ENCODE measurements at places on chromosomes 12 and 14.

DNA sequence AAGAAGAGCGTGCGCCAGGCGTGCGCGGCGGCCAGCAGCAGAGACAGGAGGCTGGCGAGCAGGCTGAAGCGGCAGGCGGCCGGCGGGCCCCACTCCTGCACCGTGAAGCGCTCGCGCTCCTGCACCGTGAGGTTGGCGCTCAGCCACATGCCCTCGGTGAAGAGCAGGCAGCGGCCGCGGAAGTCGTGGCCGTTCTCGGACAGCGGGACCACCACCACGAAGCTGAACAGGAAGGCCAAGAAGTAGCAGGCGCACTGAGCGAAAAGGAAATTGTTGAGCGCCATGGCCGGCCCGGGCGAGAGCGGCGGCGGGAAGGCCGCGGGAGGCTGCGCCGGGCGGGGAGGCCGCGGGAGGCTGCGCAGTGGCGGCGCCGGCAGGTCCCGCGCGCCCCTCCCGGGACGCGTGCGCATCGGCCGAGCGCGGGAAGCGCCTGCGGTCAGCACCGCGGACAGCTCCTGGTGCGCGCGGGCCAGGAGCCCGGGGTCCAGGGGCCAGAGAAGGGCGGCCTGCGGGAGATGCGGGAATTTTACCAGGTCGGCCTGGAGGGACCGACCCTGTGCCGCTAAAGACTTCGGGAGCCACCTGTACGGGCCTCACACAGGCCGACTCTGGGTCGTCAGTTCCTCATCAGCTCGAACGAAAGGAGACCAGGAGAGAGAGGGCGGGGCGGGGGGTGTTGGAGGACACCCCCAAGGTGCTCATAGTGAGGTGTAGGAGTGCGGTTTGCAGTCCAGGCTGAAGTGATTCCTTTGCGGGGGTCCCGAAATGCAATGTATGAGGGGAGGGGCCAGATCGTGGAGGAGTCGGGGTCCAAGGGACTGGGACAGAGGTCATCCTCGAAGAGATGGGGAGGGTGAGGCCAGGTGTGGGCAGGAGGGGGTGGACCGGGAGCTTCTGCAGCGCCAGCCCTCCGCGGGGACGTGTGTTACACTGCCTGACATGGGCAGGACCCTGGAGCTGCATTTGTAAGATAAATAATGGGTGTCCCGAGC lies at the start of gene TMEM179:
Gene TMEM179 (minus strand): TSS at position 315 of the 992 bp plus-strand sequence. CDS start 31 bp downstream, at position 284.
- DNase-seq, result peak; percentile 82
- H3K27me3 ChIP-seq, result peaks cover 83% of the 10 kb centered on the region
- H3K4me3 ChIP-seq, result peak within 1 kb of the TSS; percentile 64
- H3K4me1 ChIP-seq, result peaks cover 5% of the 10 kb centered on the region

GRCh38 chr14:75401361-75401760 lies 26.5 kb upstream of the JDP2 start:
- no peaks in the 10 kb centered on the region for H3K36me3 ChIP-seq
- H3K27ac ChIP-seq, result peak overlapping the region; percentile 61
- no peaks in the 10 kb centered on the region for H3K27me3 ChIP-seq
- no peak for DNase-seq
- peaks cover 30% of the 10 kb centered on the region for H3K4me1 ChIP-seq

GRCh38 chr12:29957835-29958234 lies 174.1 kb upstream of the TMTC1 start:
- no peak for DNase-seq
- H3K27me3 ChIP-seq, result peaks cover 5% of the 10 kb centered on the region
- no peaks in the 10 kb centered on the region for H3K4me1 ChIP-seq
- H3K4me3 ChIP-seq, result no peak overlapping the region

- peaks cover 13% of the 10 kb centered on the region for H3K4me1 ChIP-seq
- no peaks in the 10 kb centered on the region for H3K27me3 ChIP-seq
- no peak overlapping the region for H3K27ac ChIP-seq
- H3K36me3 ChIP-seq, result peaks cover 47% of the 10 kb centered on the region
These were observed 35.5 kb upstream of the ATF1 start for GRCh38 chr12:50728417-50728816.

- H3K27me3 ChIP-seq, result no peaks in the 10 kb centered on the region
- no peak overlapping the region for H3K4me3 ChIP-seq
- H3K36me3 ChIP-seq, result no peaks in the 10 kb centered on the region
- DNase-seq, result no peak
These were observed 35.8 kb downstream of the CDKL1 start for GRCh38 chr14:50360851-50361250.

- peaks cover 4% of the 10 kb centered on the region for H3K36me3 ChIP-seq
- H3K27me3 ChIP-seq, result no peaks in the 10 kb centered on the region
- H3K27ac ChIP-seq, result no peak overlapping the region
These were observed 293.5 kb upstream of the DIO2 start for GRCh38 chr14:80504781-80505180.

GRCh38 chr12:114668151-114668885 lies 15.7 kb downstream of the TBX3 start:
- no peaks in the 10 kb centered on the region for H3K27me3 ChIP-seq
- peaks cover 25% of the 10 kb centered on the region for H3K36me3 ChIP-seq
- DNase-seq, result peak; percentile 82
- peak overlapping the region; percentile 80 for H3K4me3 ChIP-seq

GRCh38 chr12:106157802-106158201 lies 19.0 kb upstream of the NUAK1 start:
- no peaks in the 10 kb centered on the region for H3K4me1 ChIP-seq
- H3K27me3 ChIP-seq, result no peaks in the 10 kb centered on the region
- H3K36me3 ChIP-seq, result no peaks in the 10 kb centered on the region
- no peak overlapping the region for H3K4me3 ChIP-seq

DNA sequence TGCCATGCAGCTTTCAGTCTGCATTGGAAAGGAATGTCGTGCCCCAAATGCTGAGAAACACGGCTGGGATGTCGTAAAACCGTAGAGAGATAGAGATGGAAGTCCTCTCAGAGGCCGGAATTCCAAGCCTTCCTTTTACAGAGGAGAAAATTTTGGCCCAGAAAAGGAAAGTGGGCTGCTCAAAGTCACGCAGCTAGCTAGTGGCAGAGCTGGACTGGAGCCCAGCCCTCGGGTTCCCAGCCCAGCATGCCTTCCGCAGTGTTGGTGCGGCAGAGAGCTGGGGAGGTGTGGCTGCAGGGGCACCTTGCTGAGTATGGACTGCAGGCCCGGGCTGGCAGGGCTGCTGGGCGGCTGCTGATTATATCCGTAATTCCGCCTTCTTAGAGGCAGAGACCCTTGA lies 50.3 kb downstream of the KCNA1 start:
- peaks cover 5% of the 10 kb centered on the region for H3K4me1 ChIP-seq
- no peak overlapping the region for H3K27ac ChIP-seq
- H3K36me3 ChIP-seq, result no peaks in the 10 kb centered on the region
- no peak overlapping the region for H3K4me3 ChIP-seq

GRCh38 chr14:74983343-74983742 lies 19.4 kb upstream of the EIF2B2 start:
- no peak for DNase-seq
- H3K36me3 ChIP-seq, result no peaks in the 10 kb centered on the region
- no peak overlapping the region for H3K27ac ChIP-seq
- no peaks in the 10 kb centered on the region for H3K27me3 ChIP-seq

DNA sequence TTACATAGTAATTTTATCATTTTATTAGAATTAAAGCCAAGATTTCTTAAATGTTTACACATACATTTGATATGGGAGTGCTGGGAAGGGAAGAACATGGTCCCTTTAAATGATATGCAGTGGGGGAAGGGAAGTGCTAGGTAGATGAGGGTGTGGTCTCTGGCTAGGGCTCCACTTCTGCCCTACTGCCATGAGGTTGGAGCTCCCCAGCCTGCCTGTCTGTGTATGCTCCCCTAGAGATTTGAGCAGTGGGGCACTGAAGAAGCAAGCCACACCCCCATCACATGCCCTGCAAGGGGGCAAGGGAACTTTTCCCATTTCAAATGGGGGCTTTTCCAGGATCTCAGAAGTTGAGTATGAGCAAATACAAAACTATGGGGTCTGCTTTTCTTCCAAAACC lies 25.5 kb downstream of the CLECL1 start:
- H3K4me3 ChIP-seq, result no peak overlapping the region
- peaks cover 4% of the 10 kb centered on the region for H3K36me3 ChIP-seq
- no peak for DNase-seq
- peaks cover 4% of the 10 kb centered on the region for H3K4me1 ChIP-seq
- no peak overlapping the region for H3K27ac ChIP-seq
